Esophagus squamous epithelium (tissue), 5 donors: ENCODE measurements at places on chromosomes 5 and 9.
A peak's percentile ranks its signal among the peaks of the same experiment; 100 is the strongest.

- no peak for DNase-seq
Measured at GRCh38 chr5:175671013-175671412, 13.1 kb downstream of the HRH2 start.

DNA sequence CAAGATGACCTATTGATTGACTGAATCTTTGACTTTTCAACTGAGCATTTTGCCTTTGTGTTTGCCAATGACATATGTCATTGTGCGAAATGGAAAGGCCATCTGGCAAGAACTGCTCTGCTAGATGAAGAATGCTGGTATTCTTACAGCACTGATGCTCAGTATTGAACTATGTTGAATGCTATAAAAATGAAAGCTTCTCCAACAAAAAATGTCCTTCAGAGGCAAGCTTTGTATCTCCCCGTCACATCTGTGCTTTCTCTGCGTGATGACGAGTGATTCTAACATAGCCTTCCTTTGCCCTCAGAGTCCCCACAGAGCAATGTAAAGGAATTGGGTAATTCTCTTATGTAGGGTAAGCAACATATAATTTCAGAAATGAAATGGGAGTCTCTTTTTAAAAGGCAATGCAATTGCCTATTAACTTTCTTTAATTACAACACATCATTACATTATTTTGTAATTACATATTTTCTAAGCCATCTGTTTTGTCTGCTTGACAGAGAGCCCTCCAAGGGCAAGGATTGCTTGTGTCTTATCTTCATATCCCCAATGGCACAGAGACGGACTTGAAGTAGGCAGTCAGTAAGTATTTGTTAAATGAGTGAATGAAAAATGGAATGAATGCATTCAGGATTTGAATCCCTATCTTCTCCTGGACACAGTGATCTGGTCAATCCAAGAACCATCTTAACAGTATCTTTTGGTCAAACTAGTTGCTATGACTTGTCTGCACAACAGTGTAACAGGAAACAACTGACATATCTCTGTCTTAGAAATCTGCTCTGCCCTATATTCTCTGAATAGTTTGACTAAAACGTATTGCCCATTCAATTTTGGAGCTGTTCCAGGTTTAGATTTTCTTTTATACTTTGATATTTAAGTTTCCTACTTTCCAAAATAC is 46.1 kb downstream of the ENC1 start:
- no peak for DNase-seq

- no peak for DNase-seq
Measured at GRCh38 chr9:129493706-129494047, 127.2 kb downstream of the C9orf50 start.

DNA sequence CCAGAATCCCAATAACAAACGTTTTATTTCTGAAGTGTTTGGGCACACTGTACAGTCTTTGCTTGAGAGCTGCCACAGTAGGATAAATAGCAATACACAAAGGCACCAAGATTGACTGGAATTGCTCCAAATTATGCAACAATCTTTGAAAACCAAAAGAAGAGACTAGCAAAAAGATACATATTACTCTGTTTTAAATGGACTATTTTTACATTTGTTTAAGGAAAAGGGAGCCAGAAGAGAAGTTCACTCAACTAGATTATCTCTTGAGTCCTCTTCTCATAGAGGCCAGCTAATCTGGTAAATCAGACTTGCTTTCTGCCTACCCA is 385.0 kb upstream of the SLC30A5 start:
- no peak for DNase-seq

DNA sequence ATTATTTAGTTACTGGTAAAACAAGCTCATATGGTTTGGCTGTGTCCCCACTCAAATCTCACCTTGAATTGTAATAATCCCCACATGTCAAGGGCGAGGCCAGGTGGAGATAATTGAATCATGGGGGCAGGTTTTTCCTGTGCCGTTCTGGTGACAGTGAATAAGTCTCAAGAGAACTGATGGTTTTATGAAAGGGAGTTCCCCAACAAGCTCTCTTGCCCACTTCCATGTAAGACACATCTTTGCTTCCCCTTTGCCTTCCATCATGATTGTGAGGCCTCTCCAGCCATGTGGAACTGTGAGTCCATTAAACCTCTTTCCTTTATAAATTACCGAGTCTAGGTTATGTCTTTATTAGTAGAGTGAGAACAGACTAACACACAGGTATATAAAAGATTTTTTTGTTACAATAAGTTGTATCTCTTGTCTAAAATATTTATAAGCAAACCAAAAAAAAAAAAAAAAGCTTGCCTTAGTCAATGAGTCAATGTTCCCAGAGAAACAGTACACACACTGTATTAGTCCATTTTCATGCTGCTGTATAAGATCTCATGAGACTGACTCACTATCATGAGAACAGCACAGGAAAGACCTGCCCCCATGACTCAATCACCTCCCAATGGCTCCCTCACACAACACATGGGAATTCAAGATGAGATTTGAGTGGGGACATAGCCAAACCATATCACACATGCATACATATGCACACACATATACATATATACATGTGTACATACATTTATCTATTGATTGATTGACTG is 138.3 kb downstream of the BASP1 start:
- no peak for DNase-seq

DNA sequence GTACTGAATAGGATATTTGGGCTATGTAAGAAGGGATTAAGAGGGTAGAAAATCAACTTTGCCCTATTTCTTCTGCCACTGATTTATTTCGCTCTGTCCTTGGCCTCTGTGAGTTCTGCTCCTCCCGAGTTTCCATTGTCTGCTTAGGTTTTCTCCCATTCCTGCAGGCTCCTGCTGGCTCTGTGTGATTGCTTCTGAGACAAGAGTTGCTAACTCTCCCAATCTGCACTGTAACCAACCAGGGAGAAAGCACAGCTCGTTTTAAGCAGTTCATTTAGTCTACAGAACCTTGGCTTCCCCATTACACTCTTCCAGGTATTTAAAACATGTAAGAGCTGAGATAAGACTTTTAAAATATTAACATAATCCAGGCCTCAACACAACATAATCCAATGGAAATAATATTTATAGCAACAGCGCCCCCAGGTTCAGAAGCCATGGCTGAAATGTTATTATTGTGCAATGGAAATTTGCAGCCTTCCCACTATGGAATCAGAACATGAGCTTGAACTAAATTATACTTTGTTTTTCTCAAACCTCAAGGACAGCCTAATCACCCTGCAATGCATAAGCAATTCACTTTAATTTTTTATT is 203.5 kb downstream of the ERCC6L2 start:
- no peak for DNase-seq

DNA sequence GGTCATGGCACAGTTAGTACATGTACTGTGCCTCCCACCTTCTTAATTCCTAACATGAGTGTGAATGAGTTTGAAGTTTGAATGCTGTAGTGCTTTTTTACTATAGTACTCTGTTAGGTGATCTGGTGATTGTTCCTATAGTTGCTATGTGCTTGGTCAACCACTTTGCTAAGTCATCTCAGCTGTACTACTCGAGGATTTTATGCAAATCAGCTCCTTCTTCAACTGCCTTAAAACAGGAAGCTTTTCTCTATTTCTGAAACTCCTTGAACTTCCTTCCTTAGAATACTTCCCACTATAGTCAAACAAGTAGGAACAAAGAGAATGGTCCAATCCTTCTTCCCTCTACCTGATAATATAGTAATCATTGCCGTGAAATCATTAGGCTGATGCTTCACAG is 219.6 kb downstream of the CTNND2 start:
- no peak for DNase-seq

GRCh38 chr5:164187785-164188184 is 682.4 kb downstream of the MAT2B start:
- no peak for DNase-seq

GRCh38 chr9:124133727-124134126 is 122.2 kb downstream of the LHX2 start:
- no peak for DNase-seq

- DNase-seq: no peak
Measured at GRCh38 chr5:141800617-141801016, 77.6 kb downstream of the PCDH1 start.

GRCh38 chr5:42974536-42974935 is 65.6 kb downstream of the ANXA2R start:
- DNase-seq: no peak

DNA sequence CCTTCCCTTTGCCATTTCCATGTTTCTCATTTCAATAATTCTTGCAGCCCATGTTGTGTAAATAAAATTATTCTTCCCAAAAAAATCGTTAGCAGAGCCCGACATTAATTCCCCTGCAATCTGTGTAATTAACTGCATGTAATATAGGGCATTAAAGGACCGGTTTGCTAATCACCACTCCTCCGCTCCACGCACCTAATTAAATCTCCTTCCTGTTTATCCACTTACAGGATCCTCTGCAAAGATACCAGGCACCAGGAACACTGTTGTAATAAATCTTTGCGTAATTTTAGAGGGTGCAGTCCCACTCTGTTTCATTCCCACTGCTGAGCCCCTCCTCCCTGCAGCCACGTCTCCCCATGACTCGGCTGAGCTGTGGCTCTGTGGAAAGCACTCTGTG is 105.0 kb upstream of the PPP1R26 start:
- no peak for DNase-seq

- no peak for DNase-seq
Measured at GRCh38 chr5:132451387-132451786, 39.2 kb downstream of the IRF1 start.

GRCh38 chr5:115940080-115940810 is 22.0 kb upstream of the LVRN start:
- no peak for DNase-seq

DNA sequence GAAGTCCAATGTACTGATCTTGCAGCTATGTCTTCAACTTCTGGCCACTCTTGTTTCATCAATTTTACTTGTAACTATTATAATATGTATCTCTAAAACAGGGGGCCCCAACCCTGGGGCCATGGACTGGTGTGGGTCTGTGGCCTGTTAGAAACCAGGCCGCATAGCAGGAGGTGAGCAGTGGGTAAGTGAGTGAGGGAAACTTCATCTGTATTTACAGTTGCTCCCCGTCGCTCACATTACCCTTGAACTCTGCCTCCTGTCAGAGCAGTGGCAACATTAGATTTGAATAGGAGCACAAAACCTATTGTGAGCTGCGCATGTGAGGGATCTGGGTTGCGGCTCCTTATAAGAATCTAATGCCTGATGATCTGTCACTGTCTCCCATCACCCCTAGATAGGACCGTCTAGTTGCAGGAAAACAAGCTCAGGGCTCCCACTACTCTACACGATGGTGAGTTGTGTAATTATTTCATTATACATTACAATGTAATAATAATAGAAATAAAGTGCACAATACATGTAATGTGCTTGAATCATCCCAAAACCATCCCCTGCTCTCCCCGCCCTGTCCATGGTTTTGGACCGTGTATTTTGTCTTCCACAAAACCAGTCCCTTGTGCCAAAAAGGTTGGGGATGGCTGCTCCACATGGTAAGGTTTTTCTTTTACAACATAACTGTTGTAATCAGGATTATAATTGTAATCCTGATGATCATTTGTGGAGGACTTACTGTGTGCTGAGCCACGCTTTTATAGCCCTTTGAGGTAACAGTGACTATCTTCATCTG is 26.9 kb upstream of the SH3PXD2B start:
- DNase-seq: no peak

DNA sequence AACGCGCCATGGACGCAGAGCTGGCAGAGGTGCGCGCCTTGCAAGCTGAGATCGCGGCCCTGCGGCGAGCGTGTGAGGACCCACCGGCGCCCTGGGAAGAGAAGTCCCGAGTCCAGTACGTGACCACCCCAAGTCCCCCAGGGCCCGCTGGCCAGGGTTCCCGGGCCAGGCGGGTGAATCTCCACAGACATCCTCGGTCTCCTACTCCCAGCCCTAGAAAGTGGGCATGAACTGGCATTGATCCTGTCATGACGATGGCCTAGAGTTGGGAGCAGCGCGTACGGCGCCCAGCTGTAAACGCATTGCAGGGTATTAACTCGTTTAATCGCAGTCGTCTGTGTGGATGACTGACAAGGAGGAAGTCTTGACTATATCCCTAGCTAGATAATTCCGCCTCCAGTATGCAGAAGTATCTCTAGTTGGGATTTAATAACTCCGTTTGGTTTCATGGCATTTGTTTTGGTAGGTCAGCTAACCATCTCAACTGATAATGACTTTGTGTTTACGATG is 293 bp downstream of the CENPP start:
- DNase-seq: no peak

- DNase-seq: no peak
Measured at GRCh38 chr9:135222881-135223760, 135.7 kb downstream of the OLFM1 start.

- no peak for DNase-seq
Measured at GRCh38 chr5:36887532-36887931, 11.0 kb downstream of the NIPBL start.

DNA sequence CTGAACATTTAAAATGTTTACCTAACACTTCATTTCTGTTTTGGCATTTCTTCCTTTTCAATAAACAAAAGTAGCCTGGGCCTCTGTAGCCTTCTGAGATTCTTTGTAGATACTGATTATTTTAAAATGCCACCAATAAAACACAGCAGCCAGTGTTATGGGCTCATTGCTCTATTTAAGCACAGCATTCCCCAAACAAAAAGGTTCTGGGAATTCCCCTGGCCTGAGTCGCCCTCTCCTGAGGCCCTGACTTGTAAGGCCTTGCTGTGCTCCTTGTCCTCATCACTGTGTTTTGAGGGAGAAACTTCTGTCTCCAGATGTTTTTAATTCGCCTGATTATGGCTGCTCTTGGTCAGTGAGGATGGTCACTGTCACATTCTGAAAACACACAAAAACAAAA is 33.0 kb upstream of the CTXN3 start:
- no peak for DNase-seq

DNA sequence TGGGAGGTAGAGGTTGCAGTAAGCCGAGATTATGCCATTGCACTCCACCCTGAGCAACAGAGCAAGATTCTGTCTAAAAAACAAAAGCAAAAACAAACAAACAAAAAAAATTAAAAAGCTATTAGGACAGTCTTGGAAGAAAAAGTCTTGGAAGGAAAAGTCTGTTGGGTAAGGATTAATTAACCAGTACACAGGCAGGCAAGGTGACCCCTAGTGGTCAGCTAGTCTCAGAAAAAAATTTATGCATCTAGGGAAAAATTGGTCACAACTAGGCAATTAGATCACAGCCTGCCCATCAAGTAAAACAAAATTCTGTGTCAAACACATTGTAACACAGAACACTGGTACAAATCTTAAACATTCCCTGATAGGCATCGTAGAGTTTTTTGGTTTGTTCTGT is 6.7 kb upstream of the ANKRD18B start:
- no peak for DNase-seq

DNA sequence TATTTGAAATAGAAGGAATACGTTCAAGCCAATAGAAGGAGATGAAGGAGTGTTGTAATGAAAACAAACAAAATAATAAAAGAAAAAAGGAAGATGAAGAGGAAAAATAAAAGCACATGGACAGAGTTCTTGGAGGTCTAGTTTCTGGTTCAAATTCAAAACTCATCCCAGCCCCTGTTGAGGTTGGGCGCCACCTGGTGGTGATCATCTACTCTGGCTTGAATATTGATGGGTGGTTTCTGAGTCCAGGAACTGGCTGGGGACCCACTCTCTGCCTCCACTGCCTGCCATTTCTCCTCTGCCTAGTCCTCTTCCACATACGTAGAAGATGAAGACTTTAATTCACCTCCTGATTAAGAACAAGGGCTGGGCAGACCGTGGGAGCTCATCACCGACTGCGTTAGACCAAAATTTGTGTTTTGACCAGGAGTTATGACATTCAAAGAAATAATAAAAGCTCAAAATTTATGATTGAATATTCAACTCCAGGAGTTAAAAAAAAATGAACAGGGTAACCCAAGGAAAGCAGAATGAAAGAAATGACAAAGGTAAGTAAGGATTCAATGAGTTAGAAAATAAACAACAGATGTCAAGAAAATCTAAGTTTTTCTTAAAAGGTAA is 99.0 kb upstream of the SLC1A3 start:
- peak; percentile 2 for DNase-seq

GRCh38 chr9:97860451-97861147 is 7.6 kb downstream of the FOXE1 start:
- no peak for DNase-seq

GRCh38 chr9:90546200-90546599 is 96.4 kb downstream of the DIRAS2 start:
- DNase-seq: no peak
